ENCODE measurements at places on chromosomes 13 and 19.

- DNase-seq = no peak
Measured at GRCh38 chr19:2274185-2274711, 7.7 kb downstream of the PEAK3 start.

DNA sequence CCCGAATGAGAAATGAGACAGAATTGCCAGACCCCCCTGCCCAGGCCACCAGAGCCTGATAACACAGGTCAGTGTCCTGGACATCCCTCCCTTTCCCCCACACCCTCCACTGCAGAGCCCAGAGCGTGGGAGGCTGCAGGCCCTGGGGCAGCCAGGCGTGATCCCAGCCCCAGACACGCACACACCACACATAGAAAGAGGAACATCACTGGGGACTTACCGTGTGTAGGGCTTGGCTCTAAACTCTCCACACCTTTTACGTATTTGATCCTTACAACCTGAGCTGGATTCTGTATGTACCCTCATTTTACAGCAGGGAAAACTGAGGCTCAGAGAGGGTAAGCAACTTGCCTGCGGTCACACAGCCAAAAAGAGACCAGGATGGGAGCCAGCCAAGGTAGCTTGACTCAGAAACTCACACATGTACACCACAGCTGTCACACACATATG, 334 bp upstream of the ANGPTL6 start:
- DNase-seq = no peak

- no peak for DNase-seq
Measured at GRCh38 chr13:80217614-80218456, 123.1 kb downstream of the SPRY2 start.

DNA sequence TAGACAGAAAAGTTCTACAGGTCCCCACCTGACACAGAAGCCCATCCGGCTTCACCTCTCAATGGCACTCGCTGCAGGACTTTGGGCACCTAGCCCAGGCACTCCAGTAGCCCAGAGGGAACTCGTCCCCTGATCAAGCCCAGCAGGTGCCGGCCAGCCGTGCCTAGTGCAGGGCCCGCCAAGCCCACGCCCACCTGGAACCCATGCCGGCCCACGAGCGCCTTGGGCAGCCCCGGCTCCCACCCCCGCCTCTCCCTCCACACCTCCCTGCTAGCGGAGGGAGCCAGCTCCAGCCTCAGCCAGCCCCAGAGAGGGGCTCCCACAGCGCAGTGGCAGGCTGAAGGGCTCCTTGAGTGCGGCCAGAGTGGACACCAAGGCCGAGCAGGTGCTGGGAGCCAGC, 268.8 kb downstream of the SLITRK1 start:
- DNase-seq = no peak

DNA sequence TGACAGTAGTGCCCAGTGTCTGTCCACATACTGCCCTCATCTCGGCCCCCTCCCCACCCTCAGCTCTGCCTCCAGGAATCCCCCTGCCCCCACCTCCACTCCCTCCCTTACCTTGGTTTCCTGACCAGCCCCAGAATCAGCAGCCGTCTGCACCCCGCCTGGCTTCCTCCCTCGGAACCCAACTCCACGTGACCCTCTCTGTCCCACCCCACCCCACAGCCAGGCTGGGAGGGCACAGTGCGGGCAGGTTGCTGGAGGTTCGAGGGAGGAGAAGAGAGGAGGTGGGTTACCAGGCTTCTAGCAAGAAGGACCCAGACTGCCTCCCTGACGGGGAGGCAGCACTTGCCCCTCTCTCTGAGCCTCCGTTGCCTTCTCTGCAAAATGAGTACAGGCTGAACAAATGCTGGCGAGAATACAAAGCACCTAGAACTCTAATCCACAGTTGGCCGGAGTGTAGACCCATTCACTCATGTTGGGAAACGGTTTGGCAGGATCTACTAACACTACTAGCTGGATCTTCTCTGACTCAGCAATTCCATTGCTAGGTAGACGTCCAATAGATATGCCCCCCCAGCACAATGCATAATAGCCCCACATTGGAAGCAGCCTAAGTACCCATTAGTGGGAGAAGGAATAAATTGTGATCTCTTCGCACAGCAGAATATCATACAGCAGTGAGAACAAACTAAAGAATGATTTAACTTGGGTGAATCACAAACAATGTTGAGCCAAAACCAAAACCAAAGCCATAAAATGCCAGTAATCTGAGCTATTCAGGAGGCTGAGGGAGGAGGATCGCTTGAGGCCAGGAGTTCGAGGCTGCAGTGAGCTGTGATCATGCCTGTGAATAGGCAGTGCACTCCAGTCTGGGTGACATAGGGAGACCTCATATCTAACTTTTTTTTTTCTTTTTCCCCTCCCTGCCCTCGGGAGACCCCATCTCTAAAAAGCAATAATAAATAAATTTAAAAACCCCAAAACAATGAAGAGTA, at the start of gene RASAL3:
RASAL3 (minus strand) TSS at position 151 of the 992 bp plus-strand sequence. CDS start 186 bp downstream, outside the sequence.
- DNase-seq = no peak

All from cerebellar nuclear complex (tissue), 1 donor.